Memory B cell (primary cell): ENCODE measurements at places on chromosomes 6 and 20.

GRCh38 chr20:7497985-7498384 is 442.3 kb downstream of the HAO1 start:
- DNase-seq, result no peak

DNA sequence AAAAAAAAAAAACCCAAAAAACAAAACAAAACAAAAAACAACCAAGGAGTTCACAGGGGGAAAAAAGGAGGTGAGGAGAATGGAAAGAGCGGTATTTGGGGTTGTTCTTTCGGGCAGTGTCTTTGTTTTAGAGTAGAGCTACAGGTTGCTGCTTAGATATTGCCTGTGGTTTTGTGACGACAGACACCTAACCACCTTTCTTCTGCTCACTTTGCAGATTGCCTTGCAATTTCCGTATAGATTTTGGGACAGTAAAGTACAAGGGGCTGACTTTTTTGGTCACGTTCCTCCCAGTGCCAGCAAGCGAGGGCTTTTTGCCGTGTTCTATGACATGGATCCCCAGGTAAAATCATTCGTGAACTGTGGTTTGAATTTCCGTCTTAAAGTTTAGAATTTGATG is 50.9 kb downstream of the DEK start:
- no peak for DNase-seq

DNA sequence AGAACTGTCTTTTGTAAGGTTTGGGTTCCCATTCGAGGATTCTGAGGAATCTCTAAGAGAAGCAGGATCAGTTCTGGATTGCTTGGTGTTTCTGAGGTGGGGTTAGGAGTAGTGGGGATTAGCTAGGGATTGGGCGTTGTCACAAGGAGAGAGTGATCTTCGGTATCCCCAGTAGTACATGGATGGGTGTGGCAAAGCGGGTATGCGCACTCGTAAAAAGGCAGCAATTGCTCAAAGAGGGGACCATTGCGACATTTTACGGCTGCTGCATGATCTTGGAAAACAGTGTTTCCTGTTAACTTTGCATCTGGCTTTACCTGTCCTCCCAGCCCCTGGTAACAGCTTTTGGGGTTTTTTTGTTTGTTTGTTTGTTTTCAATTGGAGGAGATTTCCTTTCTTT is 9.7 kb upstream of the ZSCAN9 start:
- no peak for DNase-seq

DNA sequence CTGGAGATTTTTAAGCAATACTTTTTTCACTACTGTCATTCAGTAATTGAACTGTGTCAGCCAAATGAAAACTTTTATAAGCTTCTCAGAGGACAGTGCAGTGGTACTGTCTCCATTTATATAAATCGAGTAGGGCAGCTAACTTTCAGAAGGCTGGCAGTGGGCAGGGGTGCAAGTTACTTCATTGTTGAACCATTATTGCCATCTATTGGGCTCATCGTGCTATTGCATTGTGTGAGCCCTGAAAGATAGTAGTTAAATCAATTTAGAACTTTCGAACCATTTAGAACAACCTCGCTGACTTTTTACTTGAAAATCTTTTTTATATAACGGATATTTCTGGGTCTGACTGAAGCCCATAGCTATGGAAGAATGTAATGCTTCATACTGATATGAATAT is 347.8 kb upstream of the PLCB4 start:
- DNase-seq, result no peak

DNA sequence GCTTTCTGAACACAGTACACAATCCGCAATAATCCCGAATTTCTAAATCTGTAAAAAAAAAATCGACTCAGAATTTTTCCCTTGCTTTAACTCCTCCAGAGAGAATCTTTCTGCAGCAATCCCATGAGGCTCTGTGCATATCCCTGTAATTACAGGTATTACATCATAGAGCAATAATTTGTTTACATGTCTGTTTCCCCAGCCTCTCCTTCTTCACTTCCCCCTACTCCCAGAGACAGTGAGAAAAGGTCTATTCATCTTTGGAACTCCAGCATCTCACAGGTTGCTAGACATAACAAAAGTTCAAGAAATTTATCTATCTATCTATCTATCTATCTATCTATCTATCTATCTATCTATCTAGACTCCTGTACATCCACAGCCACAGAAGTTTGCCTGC is 26.0 kb downstream of the KLHL31 start:
- no peak for DNase-seq

GRCh38 chr20:57934007-57934805 is 224.4 kb upstream of the PMEPA1 start:
- no peak for DNase-seq

DNA sequence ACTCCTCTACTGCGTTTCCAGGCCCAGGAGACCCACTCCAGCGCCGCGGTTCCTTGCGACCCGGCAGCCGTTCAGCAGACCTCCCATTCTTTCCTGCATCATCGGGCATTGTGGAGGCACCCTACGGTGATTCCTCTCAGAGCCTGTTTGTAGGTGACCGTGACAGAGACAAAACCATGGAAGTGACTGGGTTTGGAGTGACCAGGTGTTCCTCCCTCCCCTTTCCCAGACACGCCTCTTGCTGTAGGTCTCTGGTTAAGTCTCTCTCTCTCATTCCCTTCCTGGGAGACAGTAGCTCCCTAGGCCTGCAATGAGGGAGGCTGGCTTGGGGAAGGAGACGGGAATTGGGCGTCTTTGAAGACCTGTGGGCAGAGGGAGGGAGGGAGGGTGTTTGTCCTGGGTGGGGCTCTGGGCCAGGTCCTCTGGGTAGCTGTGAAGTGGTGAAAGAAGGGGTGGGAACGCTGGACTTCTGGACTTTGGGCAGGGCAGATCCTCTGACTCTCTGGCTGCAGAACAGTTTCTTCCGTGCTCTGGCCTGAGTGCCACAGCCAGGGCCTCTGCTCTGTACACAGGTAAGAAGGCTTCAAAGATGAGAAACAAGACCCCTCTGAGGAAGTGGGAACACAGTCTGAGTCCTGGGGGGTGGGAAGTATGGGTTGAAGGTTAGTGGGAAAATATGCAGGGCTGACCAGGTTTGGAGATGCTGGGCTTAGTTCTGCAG is 763 bp downstream of the KLC4 start:
- no peak for DNase-seq

DNA sequence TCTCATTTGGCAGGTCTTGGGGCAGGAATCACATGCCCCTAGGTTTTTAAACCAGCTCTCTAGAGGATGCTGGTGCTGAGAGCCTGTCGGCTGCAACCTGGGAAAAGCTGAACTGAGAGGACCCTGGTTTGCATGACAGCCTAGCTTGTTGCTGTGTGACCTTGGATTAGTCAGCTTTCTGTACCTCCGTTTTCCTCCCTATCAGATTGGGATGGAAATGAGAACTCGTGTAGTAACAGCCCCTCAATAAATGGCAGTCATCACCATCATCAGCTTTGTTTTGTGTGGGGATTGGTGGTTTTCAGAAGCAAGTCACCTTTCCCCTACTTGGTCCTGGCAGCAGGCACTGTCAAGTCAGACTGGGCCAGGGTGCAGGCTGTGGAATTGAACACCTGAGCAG is 75.2 kb upstream of the MYL9 start:
- no peak for DNase-seq

GRCh38 chr6:106724337-106724736 is 95.0 kb downstream of the QRSL1 start:
- DNase-seq, result no peak

GRCh38 chr6:157762636-157763035 is 60.4 kb upstream of the SNX9 start:
- no peak for DNase-seq

DNA sequence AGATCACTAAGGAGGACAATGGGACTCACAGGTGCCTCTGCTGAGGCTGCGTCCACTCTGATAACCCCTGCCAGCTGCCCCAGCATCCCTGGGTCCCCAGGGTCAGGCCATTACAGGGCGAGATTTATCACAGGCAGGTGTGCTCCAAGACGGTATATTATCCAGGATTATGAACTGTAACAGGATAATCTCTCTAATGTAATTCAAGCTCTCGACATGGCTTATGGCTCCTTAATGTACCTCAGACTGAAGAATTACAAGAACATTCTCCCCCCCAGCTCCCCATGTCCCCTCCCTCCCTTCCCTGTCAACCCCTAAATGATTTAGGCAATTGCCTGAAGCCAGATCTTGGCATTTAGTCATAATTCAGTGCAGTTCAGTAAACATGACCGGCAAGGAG is 86.8 kb downstream of the NCR2 start:
- DNase-seq, result no peak

DNA sequence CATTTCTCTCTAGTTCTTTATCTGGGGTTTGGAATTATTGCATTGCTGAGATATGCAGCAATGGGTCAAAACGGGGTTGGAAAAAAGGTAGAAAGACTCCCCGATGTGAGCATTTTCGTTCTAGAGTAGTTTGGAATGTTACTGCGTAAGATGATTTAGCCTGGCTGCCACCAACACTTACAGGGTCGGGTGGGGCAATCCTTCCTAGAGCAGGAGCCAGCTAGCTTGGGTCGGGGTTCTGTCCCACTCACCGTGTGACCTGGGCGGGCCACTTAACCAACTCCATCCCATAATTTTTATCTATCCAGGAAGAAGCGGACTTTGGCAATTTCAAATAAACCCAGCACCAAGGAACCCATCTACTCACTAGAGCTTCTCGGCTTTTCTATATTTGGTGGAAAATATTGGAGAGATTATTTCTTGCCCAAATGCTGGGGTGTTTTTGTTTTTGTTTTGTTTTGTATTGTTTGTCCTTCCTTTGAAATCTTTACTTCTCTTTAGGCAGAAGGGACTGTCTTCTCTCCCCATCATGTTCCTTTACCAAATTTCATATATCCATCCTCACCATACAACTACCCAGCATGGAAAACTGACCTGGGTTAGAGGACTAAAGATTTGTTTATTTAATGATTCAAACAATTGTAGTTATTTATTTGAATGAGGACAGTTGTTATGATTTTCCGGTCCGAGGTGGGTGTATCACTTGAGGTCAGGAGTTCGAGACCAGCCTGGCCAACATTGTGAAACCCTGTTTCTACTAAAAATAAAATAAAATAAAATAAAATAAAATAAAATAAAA is 72.4 kb downstream of the GPX5 start:
- no peak for DNase-seq

- no peak for DNase-seq
These were observed 2.2 kb downstream of the IBTK start for GRCh38 chr6:82245376-82245775.

GRCh38 chr6:23177806-23178205 is 608.4 kb downstream of the HDGFL1 start:
- DNase-seq, result no peak

DNA sequence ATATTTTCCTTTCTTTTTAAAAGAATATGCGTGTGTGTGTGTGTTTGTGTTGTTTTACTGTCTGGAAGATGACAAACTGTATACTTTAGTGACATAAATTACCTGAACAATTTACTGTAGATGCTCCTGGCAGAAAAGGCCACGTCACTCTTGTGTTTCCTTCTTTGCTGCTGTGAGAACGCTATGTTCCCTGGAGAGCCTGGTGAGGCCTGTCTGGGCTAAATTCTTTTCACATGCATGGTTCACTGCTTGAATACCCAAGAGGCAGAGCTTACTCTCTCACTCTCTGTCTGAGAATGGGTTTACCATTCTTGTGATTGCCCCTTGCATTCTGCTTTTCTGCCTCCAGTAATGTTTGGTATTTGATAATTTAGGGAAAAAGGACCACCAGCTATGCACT is 64.3 kb downstream of the EDN1 start:
- DNase-seq, result no peak

DNA sequence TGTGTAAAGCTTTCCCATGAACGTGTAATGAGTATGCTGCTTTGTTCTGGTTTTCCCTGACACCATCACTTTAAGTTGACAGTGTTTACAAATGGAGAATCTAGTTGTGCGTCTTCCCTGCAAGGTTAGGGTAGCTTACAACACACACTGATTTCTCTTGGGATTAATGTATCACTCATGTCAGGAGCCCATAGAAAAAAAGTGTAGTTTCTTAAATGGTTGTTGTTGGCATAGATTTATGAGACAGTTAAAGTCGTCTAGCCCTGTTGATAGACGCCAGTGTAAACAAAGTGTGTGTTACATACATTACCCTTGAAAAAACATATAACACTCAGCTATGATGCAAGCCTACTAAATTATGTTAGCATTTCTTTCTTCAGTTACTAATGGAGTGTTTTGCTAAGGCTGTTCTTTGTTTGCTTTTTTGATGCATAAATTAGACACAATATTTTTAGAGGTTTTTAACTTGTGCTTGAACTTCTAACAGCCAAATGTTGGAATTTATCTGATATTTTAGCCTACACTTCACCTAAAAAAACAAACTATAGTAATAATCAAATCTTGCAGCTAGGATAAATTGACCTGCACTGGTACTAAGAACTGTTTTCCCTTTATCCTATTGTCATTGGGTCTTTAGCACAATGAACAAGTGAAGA is 88.6 kb downstream of the RNF217 start:
- no peak for DNase-seq

GRCh38 chr6:8930009-8930408 is 494.7 kb upstream of the SLC35B3 start:
- DNase-seq, result no peak
